ENCODE measurements at places on chromosomes 1 and 21.
A peak's percentile ranks its signal among the peaks of the same experiment; 100 is the strongest.

- DNase-seq: no peak
Observed at GRCh38 chr1:151993084-151993733, 450 bp downstream of the S100A10 start.

- DNase-seq: no peak
Observed at GRCh38 chr1:2582391-2582790, 4.2 kb upstream of the PRXL2B start.

GRCh38 chr1:202145068-202145743, 669 bp upstream of the ARL8A start:
- DNase-seq: no peak

GRCh38 chr1:169483500-169483966, 2.2 kb downstream of the SLC19A2 start:
- DNase-seq: no peak

DNA sequence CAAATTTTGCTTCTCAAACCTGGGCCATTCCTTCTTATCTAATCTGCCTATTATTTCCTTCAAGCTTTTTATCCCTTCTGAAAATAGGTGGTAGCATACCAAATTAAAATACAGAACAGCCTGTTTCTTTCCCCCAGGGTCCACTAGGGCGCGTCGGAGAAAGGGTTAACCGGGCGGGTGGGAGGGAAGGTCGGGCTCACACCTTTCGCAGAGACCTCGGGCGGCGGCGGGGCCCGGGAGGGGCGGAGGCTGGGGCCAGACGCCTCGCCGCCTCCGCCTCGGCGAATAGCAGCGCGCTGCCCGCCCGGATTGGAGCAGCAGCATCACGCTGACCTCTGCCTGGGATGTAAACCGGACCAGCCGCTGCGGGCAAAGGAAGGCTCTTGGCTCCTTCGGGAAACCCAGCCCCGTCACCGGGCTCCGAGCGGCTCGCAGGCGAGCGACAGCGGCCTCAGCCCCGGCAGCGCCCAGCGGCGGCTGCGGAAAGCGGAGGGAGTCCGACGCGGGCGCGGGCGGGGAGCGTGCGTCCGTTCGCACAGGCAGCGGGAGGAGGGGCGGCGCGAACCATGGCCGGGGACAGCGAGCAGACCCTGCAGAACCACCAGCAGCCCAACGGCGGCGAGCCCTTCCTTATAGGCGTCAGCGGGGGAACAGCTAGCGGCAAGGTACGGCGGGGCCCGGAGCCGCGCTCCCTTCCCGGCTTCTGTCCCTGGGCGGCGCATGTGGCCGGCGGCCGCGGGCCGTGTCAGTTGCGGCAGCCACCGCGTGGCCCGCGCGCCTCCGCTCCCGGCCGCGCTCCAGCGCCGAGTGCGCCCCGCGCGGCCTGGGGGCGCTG, at the start of gene UCK2:
Gene UCK2, plus strand, starts transcription at position 347 of the 835 bp plus-strand sequence. Its CDS starts 220 bp downstream, at position 567.
- peak; percentile 59 for DNase-seq

GRCh38 chr1:2527556-2527860, 1.1 kb upstream of the PANK4 start:
- DNase-seq: no peak

GRCh38 chr21:33783187-33783979, 132.2 kb downstream of the ATP5PO start:
- no peak for DNase-seq

GRCh38 chr21:17612023-17612564, 607 bp downstream of the BTG3 start:
- DNase-seq: no peak

DNA sequence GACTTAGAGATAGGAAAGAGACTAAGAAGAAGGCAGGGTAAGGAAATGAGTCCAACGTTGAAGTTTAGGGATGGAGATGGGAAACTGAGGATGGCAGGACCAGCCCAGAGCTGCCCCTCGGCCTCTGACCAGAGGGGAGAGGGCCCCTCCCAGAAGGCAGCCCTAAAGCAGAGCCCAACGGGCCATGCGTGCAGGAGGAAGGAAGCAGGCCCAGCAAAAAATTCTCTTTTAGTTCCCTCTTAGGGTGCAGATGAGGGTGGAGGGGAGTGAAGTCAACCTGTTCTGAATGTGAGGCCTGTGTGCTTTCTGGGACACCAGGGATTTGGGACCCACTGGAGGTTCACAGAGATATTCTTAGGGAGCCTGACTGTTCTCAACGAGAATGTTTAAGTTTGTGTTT, 225.4 kb downstream of the RHOU start:
- DNase-seq: no peak

- no peak for DNase-seq
Observed at GRCh38 chr21:16113052-16113715, 383.4 kb downstream of the USP25 start.

DNA sequence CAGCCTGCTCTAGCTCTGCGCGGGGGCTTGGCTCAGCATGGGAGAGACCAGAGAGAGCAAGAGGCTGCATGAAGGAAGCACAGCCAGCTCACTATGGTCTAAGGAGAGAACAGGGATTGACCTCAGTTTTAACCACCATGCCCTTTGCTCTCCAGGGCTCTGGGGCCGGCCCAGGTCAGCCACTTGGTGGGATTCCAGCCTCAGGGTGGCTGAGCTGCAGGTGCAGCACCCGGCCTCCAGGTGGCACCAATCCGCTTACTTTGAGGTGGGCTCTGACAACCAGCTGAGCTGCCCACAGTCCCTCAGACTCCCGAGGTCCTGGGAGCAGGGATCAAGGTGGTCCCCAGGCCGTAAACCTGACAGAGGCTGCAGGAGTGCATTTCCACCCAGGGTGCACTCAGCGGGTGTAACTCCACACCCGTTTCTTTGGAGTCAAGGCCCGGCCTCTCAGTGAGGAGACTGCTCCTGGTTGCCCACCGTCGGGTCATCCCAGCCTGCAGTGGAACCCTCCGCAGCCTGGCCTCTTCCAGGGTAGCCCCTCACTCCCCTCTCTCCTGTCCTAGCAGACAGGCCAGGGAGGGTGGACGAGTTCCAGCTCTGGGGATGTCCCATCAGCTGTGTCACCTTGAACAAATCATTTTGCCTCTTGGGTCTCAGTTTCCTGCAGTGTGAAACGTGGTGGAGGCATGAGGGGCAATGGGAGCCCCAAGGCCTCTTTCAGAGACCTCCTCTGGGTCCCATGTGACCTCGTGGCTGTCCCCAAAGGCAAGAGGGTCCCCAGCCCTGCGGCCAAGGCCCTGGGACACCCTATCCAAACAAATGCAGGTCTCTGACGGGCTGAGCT, 607 bp upstream of the LGR6 start:
- DNase-seq: peak; percentile 69

- DNase-seq: no peak
Observed at GRCh38 chr1:21816602-21817302, 4.7 kb downstream of the LDLRAD2 start.

GRCh38 chr1:11320153-11320936, 47.3 kb downstream of the UBIAD1 start:
- peak; percentile 12 for DNase-seq

DNA sequence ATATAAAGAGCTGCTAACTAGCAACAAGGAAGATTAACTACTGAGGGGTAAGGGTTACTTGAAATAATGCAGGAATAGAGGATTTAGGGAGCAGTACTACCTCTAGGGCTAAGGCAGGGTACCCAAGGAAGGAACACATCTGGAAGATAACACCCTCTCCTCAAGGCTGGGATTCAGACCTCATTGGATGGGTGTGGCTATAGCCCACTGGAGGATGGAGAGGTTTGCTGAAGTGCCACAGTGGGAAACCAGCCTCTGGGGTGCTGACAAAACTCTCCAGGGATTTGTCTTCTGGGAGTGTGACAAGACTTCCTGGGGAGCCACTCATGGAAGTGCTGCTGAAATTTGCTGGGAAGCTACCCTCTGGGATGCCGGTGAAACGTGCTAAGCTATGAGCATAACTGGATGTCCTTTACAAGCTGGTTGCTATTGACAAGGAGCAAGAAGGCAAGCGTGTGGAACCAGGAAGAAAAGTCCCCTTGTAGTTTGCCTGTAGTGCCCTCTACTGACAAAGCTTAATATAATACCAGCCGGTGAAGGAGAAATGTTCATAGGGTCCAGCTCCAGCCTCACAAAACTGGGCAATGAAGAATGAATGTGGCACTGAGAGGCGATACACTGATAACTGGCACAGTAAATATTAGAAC, 122.8 kb upstream of the USP24 start:
- no peak for DNase-seq

DNA sequence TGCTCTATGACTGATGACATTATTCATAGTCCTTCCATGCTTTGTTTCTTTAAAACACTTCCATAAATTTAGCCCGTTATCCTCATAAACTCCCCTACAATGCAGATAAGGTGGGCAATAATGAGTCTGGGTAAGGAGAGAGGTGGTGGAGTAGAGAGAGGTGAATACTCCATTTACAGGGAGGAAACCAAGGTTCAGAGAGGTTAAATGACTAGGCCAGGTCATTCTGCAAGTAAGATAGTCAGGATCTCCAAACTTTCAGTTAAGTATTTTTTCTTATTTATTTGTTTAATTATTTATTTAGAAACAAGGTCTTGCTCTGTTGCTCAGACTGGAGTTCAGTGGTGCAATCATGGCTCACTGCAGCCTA, 26.1 kb downstream of the PAFAH2 start:
- DNase-seq: no peak

- no peak for DNase-seq
Observed at GRCh38 chr21:32102426-32102825, 176.4 kb downstream of the MIS18A start.

- DNase-seq: no peak
Observed at GRCh38 chr1:202349206-202349928, 868 bp downstream of the PPP1R12B start.

- DNase-seq: no peak
Observed at GRCh38 chr1:228668553-228669241, 66.6 kb upstream of the RHOU start.

- no peak for DNase-seq
Observed at GRCh38 chr1:183685112-183685713, 32.1 kb upstream of the APOBEC4 start.

DNA sequence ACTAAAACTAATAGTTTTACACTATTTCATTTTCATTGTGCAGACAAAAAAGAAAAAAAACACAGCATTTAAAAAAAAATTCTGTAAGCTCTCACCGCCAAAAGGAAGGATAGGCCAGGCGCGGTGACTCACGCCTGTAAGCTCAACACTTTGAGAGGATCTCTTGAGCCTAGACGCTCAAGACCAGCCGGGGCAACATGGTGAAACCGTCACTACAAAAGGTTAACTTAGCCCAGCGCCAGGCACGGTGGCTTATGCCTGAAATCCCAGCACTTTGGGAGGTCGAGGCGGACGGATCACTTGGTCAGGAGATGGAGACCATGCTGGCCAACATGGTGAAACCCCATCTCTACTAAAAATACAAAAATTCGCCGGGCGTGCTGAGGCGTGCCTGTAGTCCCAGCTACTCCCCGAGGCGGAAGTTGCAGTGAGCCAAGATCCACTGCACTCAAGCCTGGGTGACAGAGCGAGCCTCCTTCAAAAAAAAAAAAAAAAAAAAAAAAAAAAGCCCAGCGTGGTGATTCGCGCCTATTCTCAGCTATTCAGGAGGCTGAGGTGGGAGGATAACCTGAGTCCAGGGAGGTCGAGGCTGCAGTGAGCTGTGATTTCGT, 14.3 kb upstream of the SPEN start:
- peak; percentile 67 for DNase-seq
